ENCODE measurements at places on chromosomes 5 and 9.

- no peak for DNase-seq
Measured at GRCh38 chr9:14813336-14814248, 91.1 kb upstream of the CER1 start.

DNA sequence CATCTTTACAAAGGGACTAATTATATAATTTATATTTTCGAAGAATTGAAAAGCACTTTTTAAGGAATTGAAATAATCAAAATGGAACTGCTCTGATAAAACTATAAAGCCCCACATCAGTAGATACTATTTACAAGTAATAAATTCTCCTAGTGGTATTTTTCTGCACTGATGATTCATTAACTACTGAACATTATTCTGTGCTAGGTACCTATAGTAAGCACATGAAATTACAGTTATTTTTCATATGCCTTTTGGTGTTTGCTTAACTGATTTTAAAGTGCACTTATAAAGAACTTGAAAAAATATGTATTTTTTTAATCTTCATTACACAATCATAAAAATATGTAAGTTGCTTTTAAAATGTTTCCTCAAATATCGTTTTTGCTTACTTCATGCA lies 123.0 kb downstream of the MAN2A1 start:
- DNase-seq = no peak

DNA sequence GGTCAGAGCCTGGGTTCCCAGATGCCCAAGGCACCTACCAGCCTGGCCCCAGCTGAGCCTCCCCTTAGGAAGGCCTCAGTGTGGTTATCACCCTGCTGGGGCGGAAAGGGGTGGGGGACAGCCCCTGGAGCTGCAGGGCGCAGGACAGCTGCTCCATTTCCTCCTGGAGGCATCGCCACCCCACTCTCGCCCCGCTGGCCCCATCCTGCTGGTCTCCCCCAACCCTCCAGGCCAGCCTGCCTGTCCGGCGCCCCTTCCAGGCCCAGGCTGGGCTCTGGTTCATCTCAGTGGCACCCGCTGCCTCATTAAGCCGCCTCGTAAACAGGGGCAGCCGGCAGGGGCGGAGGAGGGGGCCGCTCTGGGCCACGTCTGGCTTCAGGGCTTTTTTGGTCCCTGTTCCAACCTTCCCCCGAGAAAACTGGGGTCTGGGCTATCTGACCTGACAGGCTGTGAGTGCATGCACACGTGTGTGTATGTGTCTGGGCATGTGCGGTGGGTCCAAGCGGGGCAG lies 30.8 kb upstream of the ENHO start:
- DNase-seq = no peak

- DNase-seq = no peak
Measured at GRCh38 chr9:129322022-129322621, 144.1 kb upstream of the IER5L start.

DNA sequence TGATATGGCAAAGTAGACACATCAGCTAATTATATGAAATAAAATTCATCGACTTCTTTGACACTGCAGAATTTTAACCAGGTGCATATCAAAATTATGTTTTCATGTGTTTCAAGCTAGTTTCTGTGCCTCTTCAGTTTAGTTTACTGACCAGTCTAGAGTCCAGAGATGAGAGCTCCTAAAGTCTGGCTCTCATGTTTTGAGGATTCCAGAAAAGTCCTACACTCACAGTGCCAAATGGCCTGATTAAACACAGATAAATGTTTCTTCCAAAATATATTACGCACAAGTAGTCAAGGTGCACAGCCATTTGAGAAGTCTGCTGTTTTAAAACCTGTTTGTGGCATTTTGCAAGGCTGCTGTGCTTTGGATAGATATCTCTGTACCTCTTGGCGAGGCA lies 15.6 kb downstream of the RGMB start:
- DNase-seq = no peak

- DNase-seq = no peak
Measured at GRCh38 chr5:17190242-17190778, 27.1 kb upstream of the BASP1 start.

DNA sequence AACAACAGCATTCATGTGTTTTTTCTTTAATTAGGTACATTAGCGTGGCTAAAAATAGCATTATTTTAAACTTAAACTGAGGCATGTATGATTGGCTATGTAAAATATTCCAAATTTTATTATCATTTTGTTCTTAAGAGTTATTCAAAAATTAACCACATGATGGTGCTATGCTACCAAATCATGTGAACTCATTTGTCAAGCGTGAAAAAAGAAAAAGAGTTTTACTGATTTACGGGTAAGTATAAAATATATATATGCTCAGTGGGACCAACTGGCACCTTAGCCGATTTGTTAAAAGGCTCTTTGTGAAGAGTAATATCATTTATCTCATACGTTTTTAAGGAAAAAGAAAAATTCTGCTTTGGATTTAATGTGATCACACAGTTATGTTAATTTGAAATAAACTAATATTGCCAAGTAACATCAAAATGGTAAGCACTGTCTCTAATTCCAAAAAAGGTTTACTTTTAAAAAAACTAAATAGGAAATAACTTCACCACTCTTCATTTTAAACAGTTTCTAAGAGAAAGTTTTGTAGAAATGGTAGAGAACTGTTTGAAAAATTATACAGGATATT lies 1042.3 kb downstream of the CDH12 start:
- DNase-seq = no peak

DNA sequence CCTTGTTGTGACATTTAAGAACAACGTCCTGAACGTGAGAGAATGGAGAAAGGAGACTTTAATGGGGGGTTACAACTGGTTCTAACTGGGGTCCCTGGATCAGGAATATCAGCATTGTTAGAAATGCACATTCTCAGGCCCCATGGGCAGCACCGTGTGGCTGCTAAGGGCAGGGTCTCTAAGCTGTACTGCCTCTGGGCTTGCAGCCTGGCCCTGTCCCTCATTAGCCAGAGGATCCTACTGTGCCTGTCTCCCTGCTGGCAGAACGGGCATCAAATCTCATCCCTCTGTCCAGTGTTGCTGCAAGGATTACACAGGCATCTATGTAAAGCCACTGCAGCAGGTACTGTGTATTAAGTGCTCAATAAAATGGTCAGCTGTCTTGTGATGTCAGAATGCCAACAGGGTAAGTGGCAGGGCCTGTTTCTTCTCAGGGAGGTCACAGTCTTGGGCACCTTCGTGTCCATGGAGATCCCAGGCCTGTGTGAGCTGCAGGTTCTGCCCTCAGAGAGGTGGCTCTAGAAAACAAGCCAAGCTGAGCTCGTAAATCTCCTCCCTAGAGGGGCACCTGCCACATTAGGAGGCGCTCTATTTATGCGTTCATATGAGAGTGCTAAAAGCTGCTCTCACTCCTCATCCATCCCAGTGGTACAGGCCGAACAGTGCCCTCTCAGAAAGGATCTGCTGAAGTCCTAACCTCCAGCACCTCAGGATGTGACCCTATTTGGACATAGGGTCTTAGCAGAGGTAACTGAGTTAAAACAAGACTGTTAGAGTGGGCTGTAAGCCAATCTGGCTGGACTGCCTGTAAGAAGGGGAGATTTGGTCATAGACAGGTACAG lies 210.5 kb downstream of the GADD45G start:
- DNase-seq = no peak

- no peak for DNase-seq
Measured at GRCh38 chr5:126062398-126063221, 360.6 kb upstream of the GRAMD2B start.

DNA sequence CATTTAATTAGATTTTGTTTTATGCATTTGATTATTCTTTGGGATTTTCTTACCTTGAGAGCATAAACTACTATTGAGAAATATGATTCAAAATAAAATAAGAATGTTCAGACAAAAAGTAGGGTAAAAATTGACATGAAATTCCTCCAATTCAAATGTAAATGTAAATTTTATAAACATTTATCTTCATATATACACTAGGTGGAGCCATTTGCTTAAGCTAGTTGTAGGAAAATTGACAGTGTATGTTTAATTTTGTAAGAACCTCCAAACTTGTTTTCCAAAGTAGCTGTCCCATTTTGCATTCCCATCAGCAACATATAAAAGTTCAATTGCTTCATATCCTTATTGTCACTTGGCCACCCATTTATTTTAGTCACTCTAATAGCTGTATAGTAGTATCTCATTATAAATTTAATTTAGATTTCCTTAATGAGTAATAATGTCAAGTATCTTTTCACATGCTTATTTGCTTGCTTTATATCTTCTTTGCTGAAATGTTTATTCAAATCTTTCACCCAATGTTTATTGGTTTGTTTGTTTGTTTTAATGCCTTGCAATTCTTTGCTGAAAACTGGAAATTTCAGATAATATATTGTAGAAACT lies 37.6 kb upstream of the SLCO6A1 start:
- DNase-seq = no peak

GRCh38 chr5:89457411-89458331 lies 574.7 kb upstream of the MEF2C start:
- DNase-seq = no peak

GRCh38 chr5:170475294-170476000 lies 28.4 kb upstream of the KCNIP1 start:
- DNase-seq = no peak

DNA sequence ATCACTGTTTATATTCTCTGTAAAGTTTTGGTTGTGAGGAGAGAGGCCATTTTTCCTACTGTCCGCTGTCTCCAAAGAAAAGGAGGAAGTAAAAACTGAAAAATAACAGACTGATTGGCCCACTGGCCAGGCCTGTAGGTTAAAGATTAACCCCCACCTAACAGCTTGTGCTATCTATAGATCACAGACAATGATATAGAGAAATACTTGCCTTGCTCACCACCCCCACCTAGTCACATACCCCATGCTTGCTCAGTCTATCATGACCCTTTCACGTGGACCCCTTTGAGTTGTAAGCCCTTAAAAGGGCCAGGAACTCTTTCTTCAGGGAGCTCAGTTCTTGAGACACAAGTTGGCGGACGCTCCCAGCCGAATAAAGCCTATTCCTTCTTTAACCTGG lies 357.4 kb downstream of the PRDM9 start:
- DNase-seq = no peak

GRCh38 chr5:142653321-142653720 lies 32.6 kb downstream of the FGF1 start:
- no peak for DNase-seq

GRCh38 chr5:26023361-26023760 lies 1015.0 kb downstream of the CDH9 start:
- no peak for DNase-seq

- no peak for DNase-seq
Measured at GRCh38 chr9:89478821-89479668, 18.9 kb downstream of the SEMA4D start.

GRCh38 chr9:136960212-136960937 lies 8.3 kb downstream of the LCN12 start:
- DNase-seq = no peak

DNA sequence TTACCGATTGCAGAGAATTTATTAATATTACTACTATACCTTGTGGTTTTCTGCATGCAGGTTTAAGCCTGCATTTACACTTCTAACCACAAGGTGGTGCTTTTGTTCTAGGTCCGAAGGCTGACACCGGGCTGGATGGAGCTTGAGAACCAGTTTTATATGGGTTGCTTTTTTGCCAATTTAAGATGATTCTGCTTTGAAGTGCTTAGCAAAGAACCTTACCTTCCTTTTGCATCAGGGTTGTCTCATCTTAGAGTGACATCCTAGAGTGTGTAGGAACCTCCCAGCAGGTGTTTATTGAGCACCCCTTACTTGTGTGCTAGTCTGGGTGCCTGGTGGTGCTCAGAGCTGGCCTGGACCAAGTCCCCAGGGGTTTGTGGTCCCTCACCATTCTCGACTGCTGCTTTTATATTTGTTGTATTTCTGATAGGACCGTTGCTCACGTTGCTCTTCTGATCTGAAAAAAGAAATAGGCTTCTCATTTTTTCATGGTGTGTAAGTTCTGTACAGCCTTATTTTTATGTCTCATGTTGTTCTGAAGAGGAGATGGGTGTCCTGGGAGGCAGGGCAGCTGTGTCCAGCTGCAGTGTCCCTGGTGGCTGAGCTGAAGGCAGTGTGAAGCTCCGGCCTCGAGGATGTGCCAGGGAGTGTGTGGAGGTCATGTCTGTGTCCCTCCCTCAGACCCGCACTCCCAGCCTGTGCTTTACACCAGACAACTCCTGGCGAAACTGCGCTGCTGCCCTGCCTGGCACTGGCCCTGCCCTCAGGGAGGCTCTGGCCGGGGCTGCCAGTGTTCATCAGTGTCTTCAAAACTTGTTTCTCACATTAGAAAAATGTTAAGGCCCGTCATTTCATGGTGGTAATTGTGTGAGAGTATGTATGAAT lies 54.3 kb downstream of the EHMT1 start:
- peak; percentile 13 for DNase-seq

- no peak for DNase-seq
Measured at GRCh38 chr5:71587766-71588532, 809 bp downstream of the MCCC2 start.

GRCh38 chr9:101625876-101626275 lies 31.1 kb upstream of the PPP3R2 start:
- DNase-seq = no peak

DNA sequence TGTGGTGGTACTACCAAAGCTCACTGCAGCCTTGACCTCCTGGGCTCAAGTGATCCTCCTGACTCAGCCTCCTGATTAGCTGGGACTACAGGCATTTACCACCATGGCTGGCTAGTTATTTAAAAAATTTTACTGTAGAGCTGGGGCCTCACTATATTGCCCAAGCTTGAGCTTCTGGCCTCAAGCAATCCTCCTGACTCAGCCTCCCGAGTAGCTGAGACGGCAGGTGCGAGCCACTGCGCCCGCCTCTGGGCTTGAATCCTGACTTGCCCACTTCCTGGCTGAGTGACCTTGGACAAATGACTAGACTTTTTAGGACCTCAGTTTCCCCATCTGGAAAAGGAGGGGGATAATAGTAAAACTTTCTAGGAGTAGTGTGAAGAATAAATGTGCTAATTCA lies 32.1 kb downstream of the NCS1 start:
- no peak for DNase-seq

- no peak for DNase-seq
Measured at GRCh38 chr9:36332006-36332405, 68.1 kb downstream of the RNF38 start.

DNA sequence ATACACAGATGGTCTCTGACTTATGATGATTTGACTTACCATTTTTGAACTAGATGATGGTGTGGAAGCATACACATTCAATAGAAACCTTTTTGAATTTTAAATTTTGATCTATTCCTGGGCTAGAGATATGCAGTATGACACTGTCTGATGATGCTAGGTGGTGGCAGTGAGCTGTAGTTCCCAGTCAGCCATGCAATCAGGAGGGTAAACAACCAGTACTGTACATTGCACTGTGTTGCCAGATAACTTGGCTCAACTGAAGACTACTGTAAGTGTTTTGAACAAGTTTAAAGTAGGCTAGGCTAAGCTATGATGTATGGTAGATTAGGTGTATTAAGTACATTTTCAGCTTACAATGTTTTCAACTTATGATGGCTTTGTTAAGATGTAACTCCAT lies 859.1 kb upstream of the ARRDC3 start:
- DNase-seq = no peak

DNA sequence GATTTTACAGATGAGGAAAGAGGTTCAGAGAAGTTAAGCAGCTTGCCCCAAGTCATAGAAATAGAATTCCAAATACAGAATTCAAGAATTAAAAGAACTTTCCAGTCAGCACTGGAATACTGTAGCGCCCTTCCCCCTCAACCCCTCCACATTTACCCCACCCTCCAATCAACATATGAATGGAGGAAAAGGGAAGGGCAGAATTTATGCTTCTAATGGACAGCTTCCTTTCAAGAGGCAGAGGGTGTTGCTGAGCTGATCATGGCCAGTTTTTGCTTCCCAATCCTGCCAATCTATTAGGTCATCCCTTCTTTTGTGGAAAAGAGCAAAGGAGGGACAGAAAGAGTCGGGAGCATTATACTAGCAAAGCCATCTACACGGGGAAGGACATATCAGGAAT lies 39.1 kb upstream of the ANKRD31 start:
- no peak for DNase-seq

- DNase-seq = no peak
Measured at GRCh38 chr5:131212471-131213021, 41.8 kb downstream of the LYRM7 start.

Measured in activated CD8-positive, alpha-beta memory T cell treated with anti-CD3 and anti-CD28 coated beads for 4 hours (primary cell).